ENCODE measurements at places on chromosomes 4 and X.

DNA sequence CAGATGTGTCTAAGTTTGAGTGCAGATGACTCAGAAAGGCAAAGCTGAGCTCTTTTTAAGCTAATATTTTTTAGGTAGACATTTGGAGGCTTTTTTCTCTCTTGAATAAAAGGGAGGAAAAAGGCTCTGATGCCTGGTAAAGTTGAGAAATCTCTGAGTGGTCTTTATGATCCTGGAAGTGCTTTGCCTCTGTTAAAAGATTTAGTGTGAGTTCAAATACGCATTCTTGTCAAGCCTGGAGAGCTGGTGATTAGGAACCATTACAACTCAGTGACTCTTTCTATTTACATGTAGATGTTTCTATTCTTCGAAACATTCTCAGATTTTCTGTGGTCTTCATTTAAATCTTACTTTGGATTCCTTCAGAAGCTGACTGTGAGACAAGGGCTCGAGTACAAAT is 143.4 kb upstream of the MED14 start:
- peak; percentile 4 for DNase-seq

- DNase-seq = no peak
Measured at GRCh38 chr4:174763454-174764104, 65.5 kb downstream of the GLRA3 start.

DNA sequence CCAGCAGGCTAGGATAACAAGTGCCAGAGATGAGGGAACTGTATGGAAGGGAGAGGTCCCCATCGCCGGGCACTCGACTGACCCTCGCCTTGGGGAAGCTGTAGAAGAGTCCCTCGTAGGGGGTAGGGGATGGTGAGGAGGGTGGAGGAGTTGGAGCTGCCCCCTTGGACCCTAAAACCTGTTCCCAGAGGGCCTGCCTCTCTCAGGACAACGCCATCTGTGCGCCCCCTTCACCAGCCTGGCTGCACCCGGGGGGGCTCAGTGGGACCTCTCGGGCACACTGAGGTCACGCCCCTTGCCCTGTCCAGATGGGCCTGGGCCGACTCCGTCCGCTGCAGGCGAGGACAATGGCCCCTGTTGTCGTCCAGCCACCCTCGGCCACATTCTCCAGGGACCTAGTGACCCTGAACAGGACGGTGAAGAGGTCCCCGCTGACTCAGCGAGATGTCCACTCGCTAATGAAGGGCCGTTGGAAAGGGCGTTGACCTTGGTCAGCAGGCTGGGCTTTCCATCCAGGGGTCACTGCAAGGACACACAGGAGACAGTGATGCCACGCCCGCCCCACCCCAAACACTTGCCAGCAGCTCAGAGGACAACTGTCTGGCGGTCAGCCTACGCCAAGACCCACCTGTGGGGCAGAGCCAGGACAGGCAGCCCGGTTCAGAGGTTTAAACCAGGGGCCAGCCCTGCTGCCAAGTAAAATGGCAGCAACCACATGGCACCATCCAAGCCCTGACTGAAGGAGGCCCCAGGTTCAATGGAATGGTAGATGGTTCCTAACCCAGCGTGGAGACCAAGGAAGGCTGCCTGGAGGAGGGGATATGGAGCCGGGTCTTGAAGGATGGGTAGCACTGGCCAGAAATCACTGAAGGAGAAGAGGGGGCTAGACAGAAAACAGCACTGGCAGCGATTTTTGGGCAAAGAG is 51.2 kb downstream of the HMX1 start:
- no peak for DNase-seq

- no peak for DNase-seq
Measured at GRCh38 chr4:149120331-149121022, 678.3 kb upstream of the NR3C2 start.

- no peak for DNase-seq
Measured at GRCh38 chr4:112898357-112899141, 150.9 kb upstream of the ANK2 start.

DNA sequence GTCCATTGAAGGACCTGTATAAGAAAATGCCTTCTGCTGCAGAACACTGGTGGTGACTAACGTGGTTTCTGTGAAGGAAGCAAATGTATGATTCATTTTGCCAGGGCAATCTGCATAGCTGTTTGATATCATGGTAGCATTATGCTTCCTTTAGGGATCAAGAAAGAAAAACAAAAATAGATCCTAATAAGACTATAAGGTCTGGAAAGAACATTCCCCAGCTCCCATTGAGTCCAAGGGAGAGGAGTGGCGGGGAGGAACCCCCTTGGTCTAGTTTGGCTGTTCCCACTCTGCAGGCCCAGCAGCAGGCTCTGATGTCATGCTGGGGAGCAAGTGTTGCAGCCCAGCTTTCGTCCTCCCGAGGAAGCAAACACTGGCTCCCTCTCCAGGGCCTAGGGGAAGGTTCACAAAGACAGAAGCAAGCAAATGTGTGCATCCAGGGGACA is 154.5 kb upstream of the GALNT7 start:
- peak; percentile 69 for DNase-seq

DNA sequence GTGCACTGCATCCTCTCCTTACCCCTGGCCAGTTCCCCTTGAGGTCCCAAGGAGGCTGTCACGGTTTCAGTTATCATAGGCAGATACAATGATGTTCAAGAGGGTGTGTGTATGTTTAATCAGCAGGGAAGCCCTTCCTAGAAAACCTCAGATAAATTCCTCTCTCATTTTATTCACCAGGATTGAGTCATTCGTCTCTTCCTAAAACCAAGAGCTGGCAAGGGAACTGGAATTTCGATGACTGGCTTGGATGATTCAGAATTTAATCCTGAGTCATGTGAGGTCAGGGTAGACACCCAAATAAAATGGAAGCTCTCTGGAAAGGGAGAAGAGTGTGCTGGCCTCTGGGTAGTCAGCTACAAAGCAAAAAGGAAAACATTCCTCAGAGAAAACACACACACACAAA is 106.2 kb upstream of the RAPGEF2 start:
- DNase-seq = peak; percentile 95

GRCh38 chrX:49915361-49916222 is 6.8 kb upstream of the CLCN5 start:
- DNase-seq = peak; percentile 75

DNA sequence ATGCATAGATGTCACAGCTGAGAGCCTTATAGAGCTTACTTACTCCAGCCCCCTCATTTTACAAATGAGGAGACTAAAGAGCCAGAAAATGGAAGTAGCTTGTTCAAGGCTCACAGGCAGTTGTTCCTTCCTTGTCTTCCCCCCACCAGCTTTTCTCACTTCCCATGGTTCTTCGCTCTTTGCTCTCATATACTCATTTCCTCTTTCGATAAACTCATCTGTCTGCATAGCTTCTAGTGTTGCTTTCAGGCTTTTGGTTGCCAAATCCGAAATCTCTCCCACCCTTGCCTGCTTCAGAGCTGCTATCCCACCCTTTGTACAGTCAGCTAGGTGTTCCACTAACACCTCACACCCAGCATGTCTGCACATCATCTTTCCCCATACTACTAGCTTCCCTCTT is 25.0 kb upstream of the GJB1 start:
- DNase-seq = no peak

DNA sequence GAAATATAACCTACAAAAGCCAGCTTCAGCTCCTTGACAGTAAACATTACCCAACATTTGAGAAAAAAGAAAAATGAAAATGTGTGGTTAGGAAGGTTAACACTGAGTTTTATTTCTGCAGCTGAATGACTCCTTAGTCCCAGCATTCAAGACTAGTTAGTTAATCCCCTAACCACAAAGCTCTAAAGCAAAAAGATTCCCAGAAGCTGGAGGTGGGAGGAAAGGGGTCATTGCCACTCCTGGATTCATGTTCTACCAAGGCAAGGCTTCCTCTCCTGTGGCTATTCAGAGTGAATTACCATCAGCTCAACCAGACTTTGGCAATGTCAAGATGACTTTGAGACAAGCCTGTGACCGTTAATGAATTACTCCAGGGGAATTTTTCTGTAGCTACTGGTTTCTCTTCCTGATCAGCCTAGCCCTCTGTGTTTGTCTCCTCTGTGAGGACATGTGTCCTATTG is 63.6 kb downstream of the HADH start:
- DNase-seq = no peak

GRCh38 chr4:113332701-113333100 is 283.2 kb downstream of the ANK2 start:
- no peak for DNase-seq

GRCh38 chr4:184357772-184358171 is 116.6 kb downstream of the IRF2 start:
- no peak for DNase-seq

DNA sequence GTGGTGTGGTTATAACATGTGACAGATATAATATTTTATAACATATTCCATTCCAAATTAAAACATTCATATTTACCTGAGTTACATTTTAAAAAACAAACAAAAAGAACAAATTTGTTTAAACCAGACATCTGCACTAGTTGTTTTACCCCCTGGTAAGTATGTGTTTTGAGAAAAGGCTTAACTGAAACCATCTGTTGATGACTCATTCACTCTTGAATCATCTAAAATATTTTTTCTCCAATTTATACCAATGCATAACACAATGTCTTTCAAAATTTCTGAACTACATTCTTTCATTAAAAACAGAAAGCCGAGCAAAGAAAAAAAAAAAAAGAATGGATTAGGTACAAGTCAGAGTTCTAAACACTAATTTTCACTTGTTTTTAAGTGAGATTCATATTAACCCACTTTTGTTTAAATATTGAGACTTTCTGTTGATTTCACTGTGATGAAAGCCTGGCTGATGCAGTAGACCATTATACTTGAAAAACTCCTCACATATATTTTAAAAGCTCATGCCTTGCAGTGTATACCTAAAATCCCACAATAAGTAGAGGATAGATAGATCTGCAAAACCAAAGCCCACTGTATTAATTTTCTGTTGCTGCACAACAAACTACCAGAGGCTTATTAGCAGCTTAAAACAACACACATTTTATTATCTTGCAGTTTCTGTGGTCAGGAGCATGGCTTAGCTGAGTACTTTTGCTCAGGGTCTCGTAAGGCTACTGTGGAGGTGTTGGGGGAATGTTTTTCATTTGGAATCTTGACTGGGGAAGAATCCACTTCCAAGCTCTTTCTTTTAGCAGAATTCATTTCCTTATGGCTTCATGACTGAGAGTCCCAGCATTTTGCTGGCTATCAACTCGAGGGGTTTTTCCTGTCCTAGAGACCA is 221.5 kb downstream of the PCDH18 start:
- DNase-seq = peak; percentile 61

DNA sequence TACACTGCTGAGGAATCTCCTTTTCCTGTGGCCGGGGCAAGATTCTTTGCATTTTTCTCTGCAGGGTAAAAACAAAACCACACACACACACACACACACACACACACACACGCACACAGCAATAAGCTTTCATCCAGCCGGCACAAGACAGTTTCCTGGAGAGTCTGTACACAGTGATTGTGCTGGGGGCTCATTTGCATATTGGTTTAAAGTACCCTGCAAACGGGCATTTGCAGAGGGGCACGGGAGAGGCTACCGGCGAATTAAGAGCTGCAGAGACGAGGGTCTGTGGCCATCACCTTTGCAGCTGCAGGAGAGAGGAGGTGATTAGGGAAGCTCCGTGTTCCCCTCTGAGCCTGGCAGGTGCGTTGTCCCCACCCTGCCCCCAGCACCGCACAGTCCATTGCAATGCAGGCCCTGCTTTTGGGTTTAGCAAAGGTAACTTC is 219.9 kb downstream of the SHOX start:
- DNase-seq = no peak

GRCh38 chrX:149296092-149296491 is 209.0 kb downstream of the IDS start:
- no peak for DNase-seq

DNA sequence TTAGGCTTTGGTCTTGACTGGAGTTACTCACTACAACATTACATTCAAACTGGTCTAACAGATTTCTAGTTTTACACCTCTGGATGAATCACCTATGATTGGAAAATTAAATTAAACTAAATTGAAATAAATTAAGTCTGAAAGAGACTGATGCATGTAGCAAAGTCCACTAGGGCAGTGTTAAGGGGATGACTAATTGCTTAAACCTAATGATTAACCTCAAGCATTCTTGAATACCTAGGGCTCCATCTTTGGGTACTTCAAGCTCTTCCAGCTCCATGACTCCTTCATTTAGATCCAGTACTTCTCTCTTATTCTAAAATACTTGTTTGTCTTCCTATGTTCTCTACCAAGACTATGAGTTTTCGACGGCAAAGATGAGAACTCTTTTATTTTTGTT is 86.8 kb downstream of the SH2D1A start:
- DNase-seq = no peak

GRCh38 chr4:142095886-142096605 is 459.7 kb downstream of the IL15 start:
- DNase-seq = peak; percentile 95

GRCh38 chrX:109362101-109362500 is 119.8 kb downstream of the GUCY2F start:
- no peak for DNase-seq

Data from foreskin fibroblast (primary cell).